ENCODE measurements at places on chromosomes 6 and 20.

DNA sequence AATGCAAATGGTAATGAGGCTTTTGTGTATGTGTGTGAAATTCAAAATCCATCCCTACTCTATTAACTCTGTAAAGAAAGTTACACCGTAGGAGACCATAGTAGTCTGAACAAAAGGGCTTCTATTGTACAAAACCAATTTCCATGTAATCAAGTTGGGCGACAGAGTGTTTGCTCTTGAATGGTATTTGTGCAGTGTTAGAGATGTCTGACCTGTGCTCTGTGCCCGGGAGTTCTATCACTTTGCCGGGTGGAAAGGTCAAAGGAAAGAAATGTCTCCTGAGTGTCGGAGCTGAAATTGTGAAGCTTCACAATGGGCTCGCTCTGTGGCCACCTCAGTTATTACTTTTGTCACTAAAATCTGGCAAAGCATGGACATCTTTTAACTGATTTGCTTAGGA lies 312.0 kb downstream of the SAMD5 start:
- no peak for DNase-seq

DNA sequence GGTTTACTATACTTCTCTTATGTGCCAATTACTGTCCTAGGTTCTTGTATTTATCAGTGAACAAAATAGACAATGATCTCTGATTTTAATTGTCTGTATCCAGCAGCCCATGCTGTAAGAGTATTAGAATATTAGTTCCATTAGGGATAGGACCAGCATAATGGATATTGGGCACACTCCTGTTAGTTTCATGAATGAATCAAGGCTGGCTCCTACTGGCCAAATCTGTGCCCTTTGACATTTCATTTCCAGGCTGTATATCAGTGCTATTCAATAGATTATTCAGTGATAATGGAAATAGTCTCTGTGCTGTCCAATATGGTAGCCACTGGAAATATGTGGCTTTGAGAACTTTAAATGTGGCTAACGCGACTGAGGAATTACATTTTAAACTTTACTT lies 1007.9 kb upstream of the FLRT3 start:
- no peak for DNase-seq

- no peak for DNase-seq
Observed at GRCh38 chr6:75142721-75143120, 63.1 kb downstream of the COL12A1 start.

DNA sequence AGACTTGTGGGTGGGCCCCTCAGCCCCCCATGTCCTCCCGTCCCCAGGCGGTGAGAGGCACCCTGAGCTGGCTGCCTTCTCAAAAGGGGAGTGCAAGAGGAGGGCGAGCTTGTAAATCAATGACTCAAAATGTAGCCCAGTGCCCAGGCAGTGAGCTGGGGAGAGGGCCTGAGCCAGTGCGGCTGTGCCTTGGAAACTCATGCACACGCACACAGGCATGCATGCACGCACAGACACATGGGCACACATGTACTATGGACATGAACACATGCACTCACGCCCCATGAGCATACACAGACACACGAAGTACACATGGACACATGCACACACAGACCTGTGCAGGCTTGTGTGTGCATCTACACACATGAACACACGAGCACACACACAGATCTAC lies 133.5 kb downstream of the TAF4 start:
- DNase-seq: no peak

GRCh38 chr6:2378891-2379652 lies 133.7 kb upstream of the GMDS start:
- no peak for DNase-seq

- DNase-seq: no peak
Observed at GRCh38 chr6:125165256-125165655, 11.7 kb downstream of the TPD52L1 start.

DNA sequence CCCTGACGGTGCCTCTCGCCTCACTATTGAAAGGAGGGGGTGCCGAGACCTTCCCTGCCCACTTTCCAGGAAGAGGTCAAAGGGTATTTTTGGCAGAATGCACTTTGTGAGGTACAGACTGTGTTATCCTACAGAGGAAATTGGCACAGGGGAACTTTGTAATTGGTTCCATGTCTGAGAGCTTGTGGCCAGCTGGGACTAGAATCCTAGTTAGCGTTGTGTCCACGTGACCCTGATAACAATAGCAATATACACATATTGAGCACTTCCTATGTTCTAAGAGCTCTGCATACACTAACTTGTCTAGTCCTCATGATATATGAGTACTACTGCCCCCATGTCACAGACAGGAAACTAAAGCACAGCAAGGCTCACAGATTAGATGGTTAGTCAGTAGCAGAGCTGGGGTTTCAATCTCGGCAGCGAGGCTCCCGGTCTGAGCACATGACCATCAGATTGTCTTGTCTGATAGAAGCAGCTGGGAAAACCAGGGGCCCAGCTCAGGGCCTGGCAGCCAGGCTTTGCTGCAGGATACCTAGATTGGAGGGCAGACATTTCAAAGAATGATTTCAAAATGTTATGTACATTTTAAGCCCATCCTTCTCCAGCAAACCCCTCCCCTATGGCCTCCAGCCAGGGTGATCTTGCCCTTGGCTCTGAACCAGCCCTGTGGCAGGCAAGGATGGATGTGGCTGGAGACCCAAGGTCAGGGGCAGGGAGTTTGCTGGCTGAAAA lies 1.4 kb downstream of the MAPK13 start:
- no peak for DNase-seq

DNA sequence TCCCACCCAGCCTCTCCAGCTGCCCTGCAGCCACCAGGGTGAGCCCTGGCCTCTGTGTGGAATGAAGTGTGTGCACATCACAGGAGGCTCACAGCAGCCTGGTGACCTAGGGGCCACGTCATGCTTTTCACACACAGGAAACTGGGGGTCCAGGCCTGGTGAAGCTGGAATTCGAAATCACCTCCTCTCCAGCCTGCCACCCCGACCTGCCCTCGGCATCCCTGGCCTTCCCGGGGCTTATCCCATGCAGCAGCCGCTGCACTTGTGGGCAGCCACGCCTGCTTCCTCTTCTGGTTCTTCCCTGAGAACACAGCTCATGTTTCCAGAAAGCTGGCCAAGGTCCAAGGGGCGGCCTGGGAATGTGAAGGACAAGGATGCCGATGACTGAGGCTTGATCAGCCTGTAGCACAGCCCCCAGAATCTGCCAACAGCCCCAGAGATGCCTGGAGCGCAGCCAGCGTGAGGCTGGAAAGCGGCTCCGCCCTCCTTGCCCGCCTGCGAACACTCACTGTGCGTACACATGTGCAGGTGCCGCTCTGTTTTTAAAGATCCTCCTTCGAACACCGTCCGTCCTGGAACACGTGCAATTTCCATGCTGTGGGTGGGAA lies 4.2 kb upstream of the NTSR1 start:
- DNase-seq: no peak

GRCh38 chr20:48776306-48776705 lies 51.5 kb downstream of the PREX1 start:
- DNase-seq: no peak

- no peak for DNase-seq
Observed at GRCh38 chr6:166648846-166649245, 21.8 kb upstream of the RPS6KA2 start.

- DNase-seq: no peak
Observed at GRCh38 chr6:111667931-111668330, 62.3 kb upstream of the TRAF3IP2 start.

DNA sequence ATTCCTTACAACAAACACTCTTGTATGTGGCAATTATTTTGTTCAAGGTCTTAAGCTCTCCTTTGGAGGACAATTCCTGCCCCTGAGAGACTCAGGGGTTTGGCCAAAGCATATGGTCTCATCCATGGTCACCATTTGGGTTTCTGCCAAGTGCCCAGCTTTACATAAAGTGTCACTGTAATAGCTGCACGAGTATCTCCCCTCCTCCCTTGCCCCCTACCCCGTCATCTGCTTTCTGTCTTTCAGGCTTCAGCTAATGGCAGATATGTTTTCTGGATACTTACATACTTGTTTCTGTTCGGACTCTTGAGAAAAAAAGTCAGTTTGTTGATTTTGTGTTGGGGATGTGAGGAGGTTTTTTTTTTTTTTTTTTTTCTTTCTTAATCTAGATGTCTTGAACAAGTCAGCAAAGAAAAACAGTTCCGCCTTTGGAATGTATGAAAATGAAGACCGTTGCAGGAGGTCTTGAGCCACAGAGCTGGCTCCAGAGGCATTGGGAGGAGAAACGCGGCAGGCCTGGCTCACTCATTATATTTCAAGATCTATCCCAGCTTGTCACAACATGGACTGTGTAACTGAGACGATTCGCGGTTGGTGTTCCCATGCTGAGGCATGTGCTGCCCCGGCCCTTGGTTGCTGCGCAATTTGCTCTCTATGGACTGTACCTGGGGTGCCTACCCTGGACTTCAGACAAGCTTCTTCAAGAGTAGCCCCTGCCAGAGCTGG lies 32.6 kb upstream of the STX16 start:
- DNase-seq: no peak

- no peak for DNase-seq
Observed at GRCh38 chr6:24340998-24341938, 16.6 kb downstream of the DCDC2 start.

- DNase-seq: no peak
Observed at GRCh38 chr20:658731-659291, 5.8 kb upstream of the SRXN1 start.

- DNase-seq: no peak
Observed at GRCh38 chr6:150924808-150925589, 59.5 kb downstream of the MTHFD1L start.

GRCh38 chr20:31680286-31681127 lies 42.2 kb downstream of the BCL2L1 start:
- DNase-seq: no peak

GRCh38 chr6:49839162-49839561 lies 27.2 kb downstream of the CRISP1 start:
- DNase-seq: no peak

DNA sequence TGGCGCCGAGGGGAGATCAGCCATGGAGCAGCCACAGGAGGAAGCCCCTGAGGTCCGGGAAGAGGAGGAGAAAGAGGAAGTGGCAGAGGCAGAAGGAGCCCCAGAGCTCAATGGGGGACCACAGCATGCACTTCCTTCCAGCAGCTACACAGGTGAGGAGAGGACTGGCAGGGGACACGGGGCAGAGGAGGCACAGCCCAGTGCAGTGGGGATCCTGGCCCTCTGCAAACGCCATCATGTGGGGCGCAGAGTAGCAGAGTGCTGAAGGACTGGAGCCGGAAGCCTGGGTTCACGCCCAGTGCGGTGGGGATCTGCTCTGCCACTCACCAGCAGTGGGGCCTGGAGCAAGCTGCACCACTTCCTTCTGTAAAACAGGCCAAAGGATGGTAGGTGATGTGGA lies 41.1 kb upstream of the FANCE start:
- DNase-seq: no peak

- DNase-seq: no peak
Observed at GRCh38 chr20:14521436-14521835, 184.0 kb upstream of the FLRT3 start.

GRCh38 chr6:103675807-103676406 lies 1183.8 kb downstream of the HACE1 start:
- no peak for DNase-seq

DNA sequence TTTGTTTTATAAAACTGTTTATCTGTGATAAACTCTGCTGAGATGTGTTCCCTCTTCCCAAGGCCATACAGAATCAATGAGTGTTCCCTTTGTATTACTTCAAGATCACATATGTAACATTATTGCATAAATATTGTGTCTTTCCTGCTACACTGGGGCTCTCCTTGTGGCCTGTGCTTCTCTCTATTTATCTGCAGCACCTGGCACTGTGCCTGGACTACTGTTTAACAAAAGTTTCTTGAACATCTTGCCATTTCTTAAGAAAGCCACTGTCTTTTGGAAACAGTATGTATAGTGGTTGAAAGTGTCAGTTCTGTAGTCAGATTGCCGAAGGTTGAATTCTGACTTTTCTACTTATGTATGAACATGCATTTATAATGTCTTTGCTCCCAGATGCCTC lies 169.0 kb upstream of the SCGN start:
- DNase-seq: no peak

GRCh38 chr20:43936805-43937204 lies 22.2 kb downstream of the TOX2 start:
- DNase-seq: no peak

- DNase-seq: no peak
Observed at GRCh38 chr6:169518451-169518850, 183.4 kb downstream of the WDR27 start.

DNA sequence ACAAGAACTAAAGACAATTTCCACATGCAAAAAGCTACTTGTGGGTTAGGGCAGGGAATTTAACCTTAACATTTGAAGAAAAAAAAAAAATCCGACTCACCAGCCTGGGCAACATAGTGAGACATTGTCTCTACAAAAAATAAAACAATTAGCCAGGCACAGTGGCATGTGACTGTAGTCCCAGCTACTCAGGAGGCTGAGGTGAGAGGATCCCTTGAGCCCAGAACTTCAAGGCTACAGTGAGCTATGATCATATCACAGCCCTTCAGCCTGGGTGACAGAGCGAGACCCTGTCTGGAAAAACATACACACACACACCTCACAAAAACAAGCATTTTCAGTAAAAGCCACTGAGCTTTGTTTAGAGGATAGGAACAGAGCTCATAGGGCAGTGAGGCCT lies 56.2 kb downstream of the ARHGAP18 start:
- no peak for DNase-seq

DNA sequence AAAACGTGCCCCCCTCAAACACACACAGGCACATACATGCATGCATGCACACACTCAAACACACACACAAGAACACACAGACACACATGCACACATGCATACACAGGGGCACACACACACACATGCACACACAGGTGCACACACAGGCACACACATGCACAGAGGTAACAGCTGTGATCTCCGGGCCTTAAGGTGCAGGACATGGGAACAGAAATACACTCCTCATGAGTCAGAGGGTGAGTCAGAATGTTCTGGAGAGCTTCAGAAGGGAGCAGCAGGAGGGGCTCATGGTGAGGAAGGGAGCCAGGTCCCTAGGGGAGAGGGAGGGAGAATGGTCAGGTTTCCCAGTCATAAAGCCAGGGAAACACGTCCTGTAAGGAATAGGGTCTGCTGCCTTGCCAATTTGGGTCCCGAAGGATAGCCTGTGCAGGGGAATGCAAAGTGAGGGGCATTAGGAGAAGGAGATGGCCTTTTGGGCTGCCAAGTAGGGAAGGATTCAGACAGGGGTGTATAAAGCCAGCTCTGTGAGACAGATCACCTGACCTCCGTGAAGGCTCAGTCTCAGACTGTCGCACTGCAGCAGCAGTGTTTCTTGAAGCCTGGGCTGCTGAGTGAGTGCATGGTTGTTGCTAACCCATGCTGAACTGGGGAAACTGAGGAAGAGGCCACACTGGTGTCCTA lies 123.9 kb downstream of the MAFB start:
- DNase-seq: no peak

DNA sequence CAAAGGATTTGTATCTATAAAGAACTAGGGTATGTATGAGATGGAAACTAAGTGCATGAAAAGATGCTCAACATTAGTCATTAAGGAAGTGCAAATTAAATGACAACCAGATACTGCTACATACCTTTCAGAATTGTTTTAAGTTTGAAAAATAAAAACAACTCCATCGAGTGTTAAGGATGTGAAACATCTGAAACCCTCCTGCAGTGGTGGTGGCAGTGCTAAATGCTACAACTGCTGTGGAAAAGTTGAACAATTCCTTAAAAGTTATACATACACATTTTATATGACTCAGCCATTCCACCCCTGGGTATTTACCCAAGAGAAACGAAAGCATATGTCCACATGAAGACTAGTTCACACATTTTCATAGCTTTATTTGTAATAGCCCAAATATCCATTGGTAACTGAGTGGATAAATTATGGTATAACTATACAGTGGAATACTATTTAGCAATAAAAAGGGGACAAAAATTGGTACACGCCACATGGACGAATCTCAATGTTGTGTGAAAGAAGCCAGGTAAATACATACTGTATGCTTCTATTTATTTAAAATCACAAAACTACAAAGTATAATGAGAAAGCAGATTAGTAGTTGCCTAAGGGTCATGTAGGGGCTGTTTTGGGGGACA lies 10.6 kb downstream of the ARMH2 start:
- DNase-seq: no peak

Measured in stimulated activated CD4-positive, alpha-beta T cell treated with anti-CD3 and anti-CD28 coated beads, Interleukin-1b, Interleukin-23, amount 100 ng/mL, for 24 hours (primary cell).